ENCODE measurements at places on chromosomes 3 and 15.

DNA sequence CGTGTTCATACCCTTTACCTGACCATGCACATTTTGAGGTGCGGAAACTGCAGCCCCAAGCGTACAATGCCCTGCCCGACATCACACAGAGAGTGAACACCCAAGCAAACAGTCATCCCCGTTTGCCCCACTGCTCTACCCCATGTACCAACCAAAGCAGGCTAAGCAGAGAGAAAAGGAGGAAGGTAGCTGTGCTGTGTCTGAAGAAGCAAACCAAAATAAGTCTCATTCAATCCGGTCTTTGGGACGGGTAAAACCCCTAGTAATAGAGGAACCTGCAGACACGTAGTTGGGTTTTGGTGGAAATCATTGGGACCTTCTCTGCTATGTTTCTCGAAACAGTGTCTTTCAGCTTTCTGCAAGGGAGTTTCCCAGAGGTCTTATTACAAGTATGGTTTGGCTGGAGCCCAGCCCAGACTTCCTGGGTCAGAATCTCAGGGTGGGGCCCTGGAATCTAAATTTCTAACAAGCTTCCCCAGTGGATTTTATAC lies 164.6 kb upstream of the HES1 start:
- peak overlapping the region; percentile 23 for H3K27ac ChIP-seq
- H3K36me3 ChIP-seq, result no peaks in the 10 kb centered on the region
- H3K27me3 ChIP-seq, result no peaks in the 10 kb centered on the region
- DNase-seq, result no peak
- H3K4me1 ChIP-seq, result peaks cover 18% of the 10 kb centered on the region

- no peaks in the 10 kb centered on the region for H3K36me3 ChIP-seq
- H3K4me3 ChIP-seq, result no peak overlapping the region
- H3K4me1 ChIP-seq, result peaks cover 45% of the 10 kb centered on the region
- no peak overlapping the region for H3K27ac ChIP-seq
- H3K27me3 ChIP-seq, result no peaks in the 10 kb centered on the region
Measured at GRCh38 chr15:70243686-70244540, 146.2 kb upstream of the TLE3 start.

DNA sequence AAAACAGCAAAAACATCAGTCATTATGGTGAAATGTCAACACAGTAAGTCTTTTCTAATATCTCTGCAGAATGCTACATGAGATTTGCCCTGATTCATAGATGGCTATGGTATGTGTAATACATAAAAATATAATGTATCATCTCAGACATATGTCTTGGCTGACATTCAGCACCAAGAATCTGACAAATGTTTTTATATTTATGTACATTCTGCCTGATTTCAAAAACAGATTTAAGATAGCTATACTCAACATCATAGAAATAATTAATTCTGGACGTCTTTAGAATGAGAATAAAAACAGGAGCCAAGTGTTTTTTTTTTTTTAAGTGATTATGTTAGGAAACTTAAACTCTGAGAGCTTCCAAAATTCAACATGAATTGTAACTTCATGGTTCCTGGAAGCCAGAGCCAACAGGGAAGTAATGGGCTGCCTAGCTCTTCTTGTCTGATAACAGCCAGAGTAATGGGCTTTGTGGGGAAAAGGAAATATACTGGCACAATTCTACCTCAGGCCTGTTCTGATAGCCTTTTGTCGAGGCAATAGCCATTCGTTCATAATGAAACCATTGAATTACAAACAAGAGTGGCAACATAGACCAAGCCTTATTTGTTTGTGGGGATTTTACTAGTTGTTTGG lies 184.4 kb downstream of the VGLL4 start:
- H3K4me1 ChIP-seq, result no peaks in the 10 kb centered on the region
- H3K36me3 ChIP-seq, result no peaks in the 10 kb centered on the region
- no peak overlapping the region for H3K4me3 ChIP-seq
- DNase-seq, result no peak
- no peaks in the 10 kb centered on the region for H3K27me3 ChIP-seq
- no peak overlapping the region for H3K27ac ChIP-seq

GRCh38 chr15:93974804-93975481 lies 256.4 kb upstream of the MCTP2 start:
- no peaks in the 10 kb centered on the region for H3K27me3 ChIP-seq
- H3K36me3 ChIP-seq, result no peaks in the 10 kb centered on the region
- H3K4me1 ChIP-seq, result no peaks in the 10 kb centered on the region
- H3K27ac ChIP-seq, result no peak overlapping the region
- peak; percentile 30 for DNase-seq

DNA sequence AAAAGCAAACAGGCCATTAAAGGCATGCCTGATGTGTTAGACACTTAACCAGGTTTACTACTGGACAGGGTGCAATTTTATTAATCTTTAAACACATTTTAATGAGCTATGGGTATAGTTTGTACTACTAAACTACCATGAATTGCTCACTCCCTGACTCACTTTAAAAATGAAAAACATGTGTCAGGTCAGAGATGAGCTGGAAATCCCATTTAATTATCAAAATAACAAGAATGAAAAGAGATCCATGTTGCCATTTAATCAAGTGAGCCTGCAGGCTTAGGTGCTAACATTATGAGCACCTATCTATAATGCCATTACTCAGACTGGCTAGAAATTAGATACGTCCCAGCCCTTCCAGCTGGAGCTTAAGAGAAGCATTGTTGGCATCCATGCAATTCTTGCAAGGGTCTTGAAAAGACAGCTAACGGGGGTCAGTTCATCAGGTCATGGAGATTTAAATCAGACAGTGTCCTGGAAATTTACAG lies 224.4 kb downstream of the THRB start:
- DNase-seq, result no peak
- no peaks in the 10 kb centered on the region for H3K36me3 ChIP-seq
- no peak overlapping the region for H3K27ac ChIP-seq

- H3K27ac ChIP-seq, result no peak overlapping the region
- H3K27me3 ChIP-seq, result no peaks in the 10 kb centered on the region
- no peaks in the 10 kb centered on the region for H3K36me3 ChIP-seq
- DNase-seq, result no peak
- peaks cover 7% of the 10 kb centered on the region for H3K4me1 ChIP-seq
Measured at GRCh38 chr3:197352382-197352781, 54.0 kb upstream of the DLG1 start.

GRCh38 chr3:149621218-149622005 lies 36.4 kb downstream of the WWTR1 start:
- DNase-seq, result peak; percentile 70
- peak overlapping the region; percentile 45 for H3K27ac ChIP-seq
- H3K36me3 ChIP-seq, result no peaks in the 10 kb centered on the region
- peaks cover 28% of the 10 kb centered on the region for H3K4me1 ChIP-seq
- peak overlapping the region; percentile 9 for H3K4me3 ChIP-seq

- no peak overlapping the region for H3K4me3 ChIP-seq
- H3K27me3 ChIP-seq, result no peaks in the 10 kb centered on the region
- no peak for DNase-seq
- H3K36me3 ChIP-seq, result no peaks in the 10 kb centered on the region
Measured at GRCh38 chr3:69695443-69695842, 43.8 kb upstream of the MITF start.

GRCh38 chr3:157442729-157443128 lies 6.1 kb downstream of the PTX3 start:
- H3K4me1 ChIP-seq, result no peaks in the 10 kb centered on the region
- no peaks in the 10 kb centered on the region for H3K27me3 ChIP-seq
- H3K4me3 ChIP-seq, result no peak overlapping the region
- H3K36me3 ChIP-seq, result no peaks in the 10 kb centered on the region
- DNase-seq, result no peak

GRCh38 chr3:53375019-53375418 lies 27.7 kb upstream of the DCP1A start:
- DNase-seq, result peak; percentile 49
- H3K36me3 ChIP-seq, result no peaks in the 10 kb centered on the region
- H3K4me3 ChIP-seq, result no peak overlapping the region
- no peaks in the 10 kb centered on the region for H3K4me1 ChIP-seq

- no peaks in the 10 kb centered on the region for H3K36me3 ChIP-seq
- H3K27me3 ChIP-seq, result no peaks in the 10 kb centered on the region
- no peak for DNase-seq
- no peak overlapping the region for H3K27ac ChIP-seq
Measured at GRCh38 chr3:43035801-43036365, 56.8 kb downstream of the GASK1A start.

- H3K27ac ChIP-seq, result no peak overlapping the region
- no peak overlapping the region for H3K4me3 ChIP-seq
- no peaks in the 10 kb centered on the region for H3K27me3 ChIP-seq
- no peaks in the 10 kb centered on the region for H3K36me3 ChIP-seq
- no peaks in the 10 kb centered on the region for H3K4me1 ChIP-seq
- no peak for DNase-seq
Measured at GRCh38 chr15:101049282-101049681, 130.1 kb downstream of the LRRK1 start.

DNA sequence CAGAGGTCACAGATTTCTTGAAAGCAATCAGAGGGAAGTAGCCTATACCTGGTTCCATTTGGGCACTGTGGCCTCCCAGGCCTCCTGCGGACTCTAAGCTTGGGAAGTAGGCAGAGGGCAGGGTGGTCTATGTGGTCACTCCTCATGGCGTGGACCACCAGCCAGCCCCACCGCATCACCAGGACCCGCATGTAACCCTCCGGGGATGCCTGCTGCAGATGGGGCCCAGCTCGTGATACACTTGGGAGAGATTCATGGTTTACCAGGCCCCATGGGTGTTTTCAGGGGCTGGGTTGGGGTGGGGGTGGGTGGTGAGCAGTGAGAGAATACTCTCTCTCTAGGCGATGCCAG lies 123.7 kb downstream of the ASB7 start:
- H3K4me3 ChIP-seq, result no peak overlapping the region
- no peaks in the 10 kb centered on the region for H3K4me1 ChIP-seq
- no peaks in the 10 kb centered on the region for H3K27me3 ChIP-seq
- H3K27ac ChIP-seq, result no peak overlapping the region

Data from MM.1S (cell line).